HuH-7.5 (cell line): ENCODE measurements at places on chromosomes 6 and 20.

DNA sequence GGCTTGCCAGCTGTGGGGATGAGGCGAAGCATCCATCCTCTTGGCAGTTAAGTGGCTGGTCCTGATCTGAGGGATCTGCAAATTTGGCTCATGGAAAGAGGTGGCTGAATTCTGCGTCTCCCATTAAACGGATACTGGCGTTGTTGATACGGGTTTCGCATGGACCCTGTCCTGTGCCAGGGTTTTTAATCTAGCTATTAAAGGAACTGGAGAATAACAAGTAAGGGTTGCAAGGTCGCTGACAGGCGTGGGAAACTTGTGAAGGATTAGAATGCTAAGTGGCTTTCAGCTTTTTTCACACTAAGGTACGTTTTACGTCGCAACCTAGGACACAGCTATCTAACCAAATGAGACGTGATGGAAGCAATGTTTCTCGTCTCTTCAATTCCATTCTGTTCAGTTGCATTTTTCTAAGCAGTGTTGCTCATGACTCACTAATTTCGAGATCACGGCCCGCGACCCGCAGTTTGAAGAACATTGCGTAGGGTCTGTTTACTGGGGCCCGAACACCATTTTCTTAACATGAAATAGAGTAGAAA lies 852 bp downstream of the GMNN start:
- no peak for DNase-seq

DNA sequence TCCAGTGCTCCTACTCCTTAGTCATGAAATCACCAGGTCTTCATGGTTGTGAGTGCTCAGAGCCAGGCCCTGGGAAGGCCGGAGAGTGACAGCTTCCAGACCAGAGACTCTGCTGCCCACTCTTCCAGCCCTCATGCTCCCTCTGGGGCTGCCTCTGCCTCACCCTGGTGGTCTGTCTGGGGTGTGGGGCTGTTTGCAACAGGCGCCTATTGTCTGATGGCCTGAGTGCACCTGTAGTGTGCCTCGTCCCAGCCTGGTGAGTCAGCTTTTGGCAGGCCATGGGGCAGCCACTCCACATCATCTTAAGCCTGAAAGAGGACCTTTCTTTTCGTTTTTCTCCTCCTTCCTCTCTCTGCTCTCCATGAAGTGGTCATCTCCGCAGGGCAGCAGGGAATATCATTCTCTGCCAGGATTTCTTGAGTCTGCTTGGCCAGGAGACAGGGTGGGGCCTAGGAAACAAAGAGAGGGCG lies 173.8 kb downstream of the VEGFA start:
- no peak for DNase-seq

DNA sequence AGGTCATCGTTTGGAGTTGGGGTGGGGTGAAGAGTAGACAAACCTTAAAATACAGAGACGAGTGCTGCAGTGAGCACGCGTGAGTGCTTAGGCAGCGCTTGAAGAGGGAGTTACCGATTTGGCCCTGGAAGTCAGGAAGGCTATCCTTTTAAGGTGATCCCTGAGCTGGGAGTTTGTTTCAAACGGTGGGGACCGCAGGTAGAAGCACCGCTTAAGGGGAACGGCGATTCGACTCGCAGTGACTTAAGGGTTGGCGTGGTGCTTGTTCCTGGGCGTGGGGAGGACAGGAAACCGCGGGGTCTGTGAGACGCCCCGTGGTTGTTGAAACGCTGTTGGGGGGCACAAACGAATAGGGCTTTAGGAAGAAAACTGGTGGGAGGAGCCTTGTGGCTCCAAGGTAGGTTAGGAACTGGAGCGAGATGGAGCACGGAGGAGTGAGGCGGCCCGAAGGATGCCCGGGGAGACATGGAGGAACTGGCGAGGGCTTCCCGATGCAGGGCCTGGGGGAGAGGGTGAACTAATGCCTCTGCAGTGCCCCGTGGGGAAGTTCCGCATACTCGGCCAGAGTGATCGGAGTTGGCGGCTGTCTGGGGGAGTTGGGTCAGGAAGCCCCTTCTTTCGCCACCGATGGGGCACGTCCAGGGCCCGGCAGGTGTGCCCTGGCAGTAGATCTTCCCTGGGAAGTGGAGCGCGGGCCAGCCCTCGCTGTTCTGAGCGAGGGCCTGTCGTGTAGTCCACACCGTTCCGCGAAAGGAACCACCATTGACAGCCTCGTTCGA lies 1.3 kb upstream of the CDYL start:
- no peak for DNase-seq

- DNase-seq, result no peak
Observed at GRCh38 chr6:11492464-11493290, 44.9 kb upstream of the TMEM170B start.

GRCh38 chr6:134429861-134430380 lies 112.0 kb upstream of the SGK1 start:
- no peak for DNase-seq

DNA sequence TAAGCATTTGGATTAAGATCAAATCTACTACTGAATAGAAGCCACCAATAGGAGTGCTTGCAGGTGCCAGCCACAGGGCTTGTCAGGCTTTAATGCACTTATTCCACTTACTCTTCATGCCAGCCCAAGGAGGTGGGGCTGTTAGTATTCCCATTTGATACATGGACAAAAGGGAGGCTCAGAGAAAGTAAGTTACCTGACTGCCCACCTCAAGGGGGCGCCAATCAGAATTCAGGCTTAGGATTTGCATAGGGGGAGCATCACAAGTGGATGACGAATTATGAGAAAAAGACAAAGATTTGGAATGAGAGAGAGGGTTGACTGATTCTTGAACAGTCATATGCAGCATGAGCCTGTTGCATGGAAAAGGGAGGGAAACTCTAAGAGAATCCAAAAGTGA lies 188.4 kb upstream of the TSHZ2 start:
- DNase-seq, result no peak

DNA sequence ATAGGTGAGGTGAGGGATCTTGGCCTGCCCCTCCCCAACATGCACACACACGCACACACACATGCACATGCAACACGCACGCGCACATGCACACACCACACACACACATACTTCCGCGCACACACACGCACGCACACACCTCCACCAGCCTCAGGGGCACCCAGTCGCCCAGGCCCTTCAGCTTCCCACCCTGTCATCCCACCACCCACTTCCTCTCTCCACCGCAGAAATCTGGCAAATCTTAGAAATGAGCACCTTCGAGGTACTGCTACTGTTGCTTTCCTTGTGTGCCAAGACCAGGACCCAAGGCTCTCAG lies 1.2 kb downstream of the SPDEF start:
- DNase-seq, result no peak

DNA sequence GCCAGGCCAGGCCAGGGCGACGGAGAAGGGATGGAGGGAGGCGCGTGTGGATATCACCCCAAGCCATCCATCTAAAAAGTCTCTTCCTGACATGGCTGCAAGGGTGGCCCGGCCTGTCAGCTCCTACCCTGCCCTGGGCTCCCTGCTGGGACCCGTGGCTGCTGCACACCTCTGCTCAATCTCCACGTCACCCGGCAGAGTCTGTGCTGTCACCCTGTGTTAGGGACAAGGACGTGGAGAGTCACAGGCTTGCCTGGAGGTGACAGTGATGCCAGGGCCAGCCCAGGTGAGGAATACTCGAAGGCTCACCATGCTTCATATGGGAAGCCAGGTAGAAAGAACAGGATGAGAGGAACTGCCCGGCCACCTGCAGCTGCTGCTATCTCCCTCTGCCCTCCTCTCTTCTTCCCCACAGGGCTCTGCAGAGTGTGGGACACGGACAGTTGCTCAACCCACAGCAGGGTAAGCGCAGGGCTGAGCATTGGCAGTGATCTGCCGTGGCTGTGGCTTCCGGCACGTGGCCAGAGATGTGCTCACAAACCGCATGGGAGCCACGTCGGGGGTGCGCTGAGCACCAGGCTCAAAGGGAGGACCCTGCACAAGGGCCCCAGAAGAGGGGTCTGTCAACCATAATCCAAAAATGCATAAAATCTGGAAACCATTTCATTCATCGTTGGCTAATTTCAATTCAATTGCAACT lies 214.3 kb downstream of the DLL1 start:
- no peak for DNase-seq
